ENCODE measurements at places on chromosomes 12 and 14.

DNA sequence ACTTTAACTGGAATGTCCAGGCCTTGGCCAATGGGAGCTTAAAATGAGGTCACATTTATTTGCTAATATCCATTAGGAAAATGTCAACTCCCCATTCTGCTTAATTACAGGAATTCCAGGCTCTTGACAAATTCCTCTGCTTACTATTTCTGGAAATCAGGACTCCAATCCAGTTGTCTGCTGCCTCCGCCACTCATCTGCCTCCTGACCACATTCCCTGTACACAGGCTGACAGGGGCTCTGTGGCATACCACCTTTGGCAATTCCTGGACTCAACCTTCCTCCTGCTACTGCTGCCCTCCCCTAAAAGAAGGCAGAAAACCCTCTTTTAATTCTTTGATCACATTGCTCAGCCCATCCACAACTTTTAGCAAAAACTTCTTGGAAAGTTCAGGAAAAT lies 37.9 kb downstream of the KICS2 start:
- DNase-seq = no peak

DNA sequence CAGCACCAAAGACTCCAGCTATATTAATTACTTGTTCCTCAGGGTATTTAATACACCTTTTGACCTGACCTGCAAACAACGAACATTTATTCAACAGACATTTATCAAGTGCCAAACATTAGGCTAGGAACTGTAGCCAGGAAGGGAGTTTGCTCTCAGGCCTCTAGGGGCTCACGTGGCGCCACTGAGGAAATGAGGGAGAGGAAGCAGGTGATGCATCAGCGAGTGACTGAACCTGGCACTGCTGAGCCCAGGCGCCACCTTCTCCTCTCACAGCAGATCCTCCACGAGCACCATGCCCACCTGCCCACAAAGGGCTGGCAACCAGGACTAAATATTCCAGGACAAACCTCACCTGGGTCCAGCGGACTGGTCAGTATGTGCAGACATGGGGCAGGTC lies 50.2 kb downstream of the SETD3 start:
- DNase-seq = no peak

- peak; percentile 51 for DNase-seq
These were observed 53.6 kb downstream of the BRMS1L start for GRCh38 chr14:35879654-35880249.

DNA sequence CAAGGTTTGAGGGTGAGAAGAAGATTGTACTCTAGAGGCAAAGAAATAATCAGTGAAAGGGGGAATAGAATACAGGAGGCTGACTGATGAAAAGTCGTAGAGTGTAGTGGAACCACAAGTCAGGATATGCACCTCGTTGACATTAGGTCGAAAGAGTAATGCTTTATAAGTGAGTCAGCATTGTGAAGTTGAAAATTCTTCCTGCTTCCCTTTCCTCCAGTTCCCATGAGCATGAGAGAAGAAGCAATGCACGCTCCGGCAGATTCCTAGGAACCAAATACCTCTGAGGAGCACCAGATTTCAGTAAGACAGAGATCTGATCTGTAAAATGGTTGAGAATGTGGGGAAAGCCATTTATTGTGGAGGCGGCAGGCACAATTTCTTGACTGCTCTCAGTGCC lies 16.5 kb downstream of the CCER1 start:
- DNase-seq = no peak

- DNase-seq = no peak
These were observed 26.3 kb downstream of the PDE6H start for GRCh38 chr12:14999021-14999694.

DNA sequence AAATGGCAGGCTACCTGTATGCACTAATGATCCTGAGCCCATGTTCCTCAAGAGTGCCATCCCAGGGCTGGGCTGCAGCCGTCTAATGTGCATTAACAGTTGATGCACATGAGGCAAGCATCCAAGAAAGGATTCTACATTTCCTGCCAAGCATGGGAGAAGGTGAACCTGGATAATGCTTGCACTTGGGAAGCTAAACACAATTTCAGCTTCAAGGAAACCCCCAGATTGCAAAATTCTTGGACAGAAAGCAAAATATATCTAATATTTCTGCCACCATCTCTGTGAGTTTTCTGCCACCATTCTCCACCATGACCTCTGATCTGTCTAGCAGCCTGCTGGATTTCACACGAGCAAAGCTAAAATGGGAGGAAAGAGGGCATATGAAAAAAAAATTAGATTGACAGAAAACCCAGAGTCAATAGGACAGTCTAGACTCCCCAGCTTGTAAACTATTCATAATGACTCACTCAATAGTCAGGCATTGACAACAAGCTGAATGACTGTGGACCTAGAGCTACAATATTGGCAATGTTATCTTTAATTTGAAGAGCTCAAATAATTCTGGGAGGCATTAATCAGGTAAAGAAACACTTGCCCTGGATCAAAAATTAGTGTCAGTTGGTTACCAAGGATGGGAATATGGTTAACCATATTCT lies 91.9 kb upstream of the BCL2L14 start:
- no peak for DNase-seq

DNA sequence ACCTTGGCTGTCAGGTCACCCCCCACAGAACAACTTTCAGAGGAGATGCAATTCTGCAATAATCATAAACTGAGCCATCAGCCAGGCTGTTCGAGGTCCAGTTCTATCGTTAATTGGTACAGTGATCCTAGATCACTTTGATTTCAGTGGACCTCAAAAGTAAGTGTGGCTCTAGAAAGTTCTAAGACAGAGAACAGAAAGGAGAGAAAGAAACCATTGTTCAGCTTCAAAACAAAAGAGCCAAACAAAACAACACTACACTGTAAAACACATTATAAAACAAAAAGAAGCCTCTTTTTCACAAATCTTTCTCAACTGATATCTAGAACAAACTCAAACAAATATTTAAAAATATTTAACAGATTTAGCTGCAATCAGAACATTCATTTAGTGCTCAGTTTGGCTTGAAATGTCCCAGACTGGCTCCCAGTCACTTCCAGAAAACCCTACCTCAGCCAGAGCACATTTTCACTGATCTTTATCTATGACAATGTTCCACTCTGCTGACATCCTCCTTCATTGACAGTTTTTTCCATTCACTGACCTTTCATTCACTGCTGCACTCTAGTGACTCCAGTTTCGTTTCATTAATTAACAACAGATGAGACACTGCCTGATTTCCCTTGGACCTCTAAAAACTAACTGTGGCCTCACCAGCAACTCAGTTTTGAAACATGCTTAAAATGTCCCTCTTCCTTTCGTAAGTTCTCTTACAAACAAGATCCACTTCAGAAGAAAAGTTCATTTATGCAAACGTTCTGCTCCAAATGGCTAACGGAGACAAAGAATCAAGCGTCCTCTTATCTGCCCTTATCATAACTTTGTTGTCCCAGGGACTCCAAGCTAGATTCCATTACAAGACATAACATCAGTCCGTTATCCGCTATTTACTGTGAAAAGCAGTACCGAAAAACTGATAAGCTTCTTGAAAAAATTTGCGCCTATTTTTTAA lies 56.8 kb downstream of the DUSP16 start:
- peak; percentile 76 for DNase-seq

DNA sequence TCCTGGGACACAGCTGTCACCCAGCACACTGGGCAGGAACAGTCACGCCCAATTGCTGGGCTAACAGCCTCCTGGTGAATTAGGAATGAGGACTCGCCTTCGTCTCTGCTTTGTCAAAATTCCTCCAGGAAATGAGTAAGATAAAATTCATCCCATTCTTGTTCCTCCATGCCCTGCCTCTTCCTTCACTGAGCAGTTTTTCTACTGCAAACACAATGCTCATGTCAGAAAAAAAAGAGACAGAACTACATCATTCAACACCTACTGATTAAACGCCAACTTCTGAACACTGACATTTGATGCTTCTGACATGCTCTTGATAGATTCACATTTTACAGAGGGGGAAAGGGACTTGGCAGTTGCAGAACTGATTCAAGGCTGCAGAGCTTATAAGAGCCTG lies 37.5 kb upstream of the DTX1 start:
- DNase-seq = no peak

GRCh38 chr12:47705229-47705565 lies 633 bp downstream of the RPAP3 start:
- no peak for DNase-seq

- no peak for DNase-seq
These were observed 8.1 kb downstream of the BCL7A start for GRCh38 chr12:122029620-122030423.

DNA sequence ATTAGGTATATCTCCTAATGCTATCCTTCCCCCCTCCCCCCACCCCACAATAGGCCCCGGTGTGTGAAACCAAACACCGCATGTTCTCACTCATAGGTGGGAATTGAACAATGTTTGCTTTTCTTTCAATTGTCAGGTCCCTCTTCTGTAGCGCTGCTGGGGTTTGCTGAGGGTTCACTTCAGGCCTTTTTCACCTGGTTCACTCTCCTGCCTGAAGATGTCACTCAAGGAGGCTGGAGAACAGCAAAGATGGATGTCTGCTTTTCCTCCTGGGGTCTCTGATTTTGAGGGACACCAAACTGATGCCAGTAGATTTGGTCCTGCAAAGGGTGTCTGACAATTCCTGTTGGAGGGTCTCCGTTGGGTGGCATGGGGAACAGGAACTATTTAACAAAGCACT lies 35.8 kb downstream of the KLRK1 start:
- DNase-seq = no peak

DNA sequence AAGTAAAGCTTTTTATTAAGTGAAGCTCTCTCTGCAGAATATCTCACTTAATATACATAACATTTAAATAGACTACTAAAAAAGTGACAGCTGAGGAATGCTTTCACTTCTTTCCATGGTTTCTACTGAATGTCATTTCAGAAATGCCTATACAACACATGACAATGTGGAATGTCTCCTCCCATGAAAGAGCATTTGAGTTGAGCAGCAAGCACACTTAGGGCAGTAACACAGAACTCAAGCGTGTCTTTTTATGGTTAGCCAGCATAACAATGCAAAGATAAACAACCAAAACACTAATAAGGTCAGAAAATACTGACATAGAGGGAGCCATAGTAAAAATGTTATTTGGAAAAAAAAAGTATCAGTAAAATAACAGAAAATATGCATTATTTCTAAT lies 9.4 kb downstream of the PPP1R12A start:
- no peak for DNase-seq

DNA sequence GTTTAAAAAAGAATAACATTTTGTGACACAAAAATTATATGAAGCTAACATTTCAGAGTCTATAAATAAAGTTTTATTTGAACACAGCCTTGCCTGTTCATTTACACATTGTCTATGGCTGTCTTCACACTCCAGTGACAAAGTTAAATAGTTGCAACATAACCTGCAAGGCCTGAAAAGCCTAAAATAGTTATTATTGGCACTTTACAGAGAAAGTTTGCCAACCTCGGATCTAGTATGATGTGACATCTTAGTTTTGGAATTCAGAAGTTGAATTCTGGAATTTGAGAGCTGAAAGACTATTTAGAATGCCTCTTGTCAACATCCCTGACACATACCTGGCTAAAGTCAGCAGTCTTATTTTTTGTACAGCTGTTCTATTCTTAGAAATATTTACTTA lies 68.3 kb downstream of the DYRK2 start:
- DNase-seq = no peak

GRCh38 chr14:50978888-50979287 lies 34.6 kb upstream of the PYGL start:
- no peak for DNase-seq

DNA sequence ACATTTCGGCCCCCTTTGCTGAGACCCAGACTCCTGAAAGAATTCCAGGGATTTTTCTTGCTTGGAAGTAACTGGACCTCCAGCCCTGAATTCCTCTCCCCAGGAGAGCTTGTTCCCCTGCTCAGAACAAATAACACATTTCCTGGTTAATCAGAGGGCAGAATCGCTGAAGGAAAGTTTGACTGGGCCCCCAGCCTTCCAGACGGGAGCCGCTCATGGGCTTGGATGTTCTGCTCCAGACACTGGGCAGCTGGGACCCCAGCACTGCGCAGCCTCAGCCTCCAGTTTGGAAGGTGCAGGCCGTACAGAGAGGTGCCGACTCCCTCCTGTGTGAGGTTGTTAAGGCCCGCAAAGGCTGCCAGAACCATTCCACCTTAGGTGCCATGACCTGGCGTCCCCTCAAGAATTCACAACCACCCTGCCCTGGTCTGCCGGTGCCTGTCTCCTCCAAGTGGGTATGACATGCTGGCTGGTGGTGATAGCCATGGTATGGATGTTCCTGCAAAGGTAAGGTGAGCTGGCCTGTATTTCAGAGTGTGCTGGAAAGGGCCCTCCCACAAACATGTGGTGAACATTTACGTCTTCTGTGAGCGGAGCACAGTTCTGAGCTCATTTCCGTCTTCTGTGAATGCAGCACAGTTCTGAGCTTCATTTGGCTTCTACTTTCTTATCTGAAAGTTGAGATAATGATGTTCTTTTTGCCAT lies 5.1 kb upstream of the LTBP2 start:
- no peak for DNase-seq

GRCh38 chr14:74582910-74583581 lies 29.0 kb downstream of the LTBP2 start:
- no peak for DNase-seq

DNA sequence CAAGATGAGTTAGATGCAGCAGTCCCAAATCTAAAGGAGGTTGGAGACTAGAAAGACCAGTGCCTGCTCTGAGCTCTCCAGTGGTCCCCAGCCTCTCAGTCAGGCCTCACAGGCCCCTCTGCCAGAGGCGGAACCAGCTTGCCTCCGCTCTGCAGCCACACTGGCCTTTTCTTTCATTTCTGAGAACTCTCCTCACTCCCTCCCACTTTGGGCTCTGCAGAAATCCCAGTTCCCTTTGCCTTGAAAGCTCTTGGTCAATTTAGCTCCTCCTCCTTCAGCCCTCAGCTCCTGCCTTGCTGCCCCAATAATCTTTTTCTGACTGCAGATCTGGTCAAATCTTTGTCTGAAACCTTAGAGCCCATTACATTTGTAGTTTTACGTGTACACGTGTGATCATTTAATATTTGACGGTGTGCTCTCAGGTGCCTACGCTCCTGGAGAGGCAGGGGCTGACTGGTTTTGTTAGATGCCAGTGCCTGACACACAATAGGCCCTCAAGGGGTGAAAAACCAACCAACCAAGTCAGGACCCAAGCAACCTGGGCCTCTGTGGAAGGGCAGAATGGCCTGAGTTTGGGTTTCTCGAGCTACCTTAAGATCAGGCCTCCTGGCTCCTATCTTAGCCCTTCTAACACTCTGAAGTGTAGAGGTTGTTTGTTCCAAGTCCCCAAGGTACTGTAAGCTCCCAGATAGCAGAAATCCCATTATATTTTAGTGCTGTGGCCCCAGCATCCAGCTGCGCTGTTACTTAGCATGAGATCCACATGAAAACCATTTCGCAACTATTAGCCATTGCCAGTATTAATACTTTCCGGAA lies 1.1 kb upstream of the NUDT4 start:
- no peak for DNase-seq
